Hindlimb muscle (tissue), 1 donor: ENCODE measurements at places on chromosomes 2 and 18. TPM values are rescaled to one million over a fixed set of nuclear protein-coding genes. Genes with fewer than 3 reads are reported as not detected.
A peak's percentile ranks its signal among the peaks of the same experiment; 100 is the strongest.

GRCh38 chr2:1055014-1055595, 104.5 kb downstream of the SNTG2 start:
- DNase-seq: no peak

The UGT1A1 gene
- polyA plus RNA-seq: not detected

DNA sequence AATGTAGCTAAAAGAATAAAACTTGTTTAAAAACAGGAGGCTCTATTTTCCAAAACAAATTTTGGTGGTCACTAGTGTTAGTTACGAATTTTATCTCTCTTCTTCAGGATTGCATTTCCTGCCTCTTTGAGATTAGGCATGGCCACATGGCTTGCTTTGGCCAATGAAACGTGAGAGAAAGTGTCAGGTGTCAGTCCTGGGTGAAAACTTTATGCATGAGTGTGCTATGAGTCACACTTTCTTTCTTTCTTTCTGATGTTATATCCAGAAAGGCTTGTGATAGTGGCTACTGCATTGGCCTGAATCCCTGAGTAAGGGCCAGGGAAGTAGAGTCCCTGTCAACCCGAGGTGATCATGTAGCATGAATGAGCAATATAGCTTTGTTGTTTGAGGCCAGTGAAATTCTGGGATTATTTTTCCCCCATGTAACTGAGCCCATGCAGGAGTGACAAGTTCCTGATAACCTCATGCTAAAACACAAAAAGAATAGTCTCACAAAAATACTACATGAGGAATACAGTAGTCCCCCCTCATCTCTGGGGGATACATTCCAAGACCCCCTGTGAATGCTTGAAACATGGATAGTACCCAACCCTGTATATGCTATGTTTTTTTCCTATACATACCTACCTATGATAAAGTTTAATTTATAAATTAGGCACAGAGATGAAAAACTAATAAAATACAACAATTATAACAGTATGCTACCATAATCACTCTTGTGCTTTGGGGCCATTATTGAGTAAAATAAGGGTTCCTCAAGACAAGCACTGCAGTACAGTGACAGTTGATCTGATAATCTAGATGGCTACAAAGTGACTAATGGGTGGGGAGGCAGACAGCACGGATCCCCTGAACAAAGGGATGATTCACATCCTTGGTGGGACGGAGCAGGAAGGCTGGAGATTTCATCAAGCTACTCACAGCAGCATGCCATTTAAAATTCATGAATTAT, 109.5 kb downstream of the CDC42EP3 start:
- DNase-seq: no peak

DNA sequence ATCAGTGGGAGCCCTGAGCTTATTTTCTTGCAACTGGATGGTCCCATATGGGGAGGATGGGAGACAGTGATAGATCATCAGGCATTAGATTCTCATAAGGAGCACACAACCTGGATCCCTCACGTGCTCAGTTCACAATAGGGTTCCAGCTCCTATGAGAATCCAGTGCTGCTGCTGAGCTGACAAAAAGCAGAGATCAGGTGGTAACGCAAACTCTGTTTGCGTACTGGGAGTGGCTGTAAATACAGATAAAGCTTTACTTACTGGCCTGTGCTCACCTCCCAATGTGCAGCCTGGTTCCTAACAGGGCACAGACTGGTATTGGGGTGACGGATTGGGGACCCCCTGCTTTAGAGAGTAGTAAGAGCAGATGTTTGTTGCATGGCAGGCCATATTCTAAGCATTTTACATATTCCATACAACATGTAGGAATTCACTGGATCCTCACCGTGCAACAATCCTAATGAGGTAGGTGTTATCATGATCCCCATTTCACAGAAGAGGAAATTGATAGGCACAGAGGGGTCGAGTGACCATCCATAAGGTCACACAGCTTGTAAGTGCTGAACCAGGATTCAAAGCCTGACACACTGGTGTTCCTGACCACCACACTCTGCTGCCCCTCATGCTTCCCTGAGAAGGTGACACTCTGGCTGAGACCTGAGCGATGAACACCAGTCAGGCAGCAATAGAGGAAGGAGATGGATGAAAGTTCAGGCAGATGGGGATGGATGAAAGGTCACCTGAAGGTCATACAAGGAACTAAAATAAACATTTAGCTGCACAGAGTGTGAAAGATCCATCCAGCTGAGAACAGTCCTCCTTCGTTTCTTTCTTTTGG, 15.7 kb upstream of the MAT2A start:
- DNase-seq: no peak

The CLEC4F gene
- 0.36 TPM for polyA plus RNA-seq

DNA sequence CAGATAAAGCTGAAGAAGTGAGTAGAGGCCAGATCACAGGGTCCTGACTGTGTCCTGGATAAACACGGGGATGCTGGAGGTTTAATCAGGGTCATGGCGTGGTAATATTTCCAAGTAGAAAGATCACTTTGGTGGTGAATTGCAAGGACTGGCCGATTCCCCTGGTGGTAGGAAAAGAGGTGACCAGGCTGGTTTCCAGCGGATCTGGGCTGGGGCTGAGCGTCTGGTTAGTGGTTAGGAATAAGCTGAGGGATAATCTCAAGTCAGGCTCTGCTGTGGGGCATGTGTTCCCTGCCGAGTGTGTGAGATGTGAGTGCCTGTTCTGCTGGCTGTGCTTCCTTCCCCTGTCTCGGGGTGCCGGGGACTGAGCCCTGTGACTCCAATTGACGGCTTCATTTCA, 484.0 kb downstream of the TSN start:
- no peak for DNase-seq

- no peak for DNase-seq
Measured at GRCh38 chr2:132446444-132446843, 29.8 kb downstream of the GPR39 start.

The HOXD8 gene
- polyA plus RNA-seq: 45.0 TPM

The TUBA4B gene
- polyA plus RNA-seq: 0.31 TPM

GRCh38 chr18:12460874-12461273, 53.1 kb downstream of the PRELID3A start:
- DNase-seq: no peak

- DNase-seq: no peak
Measured at GRCh38 chr2:125037135-125037653, 1012.1 kb downstream of the CNTNAP5 start.

The ACOXL gene
- 0.32 TPM for polyA plus RNA-seq

DNA sequence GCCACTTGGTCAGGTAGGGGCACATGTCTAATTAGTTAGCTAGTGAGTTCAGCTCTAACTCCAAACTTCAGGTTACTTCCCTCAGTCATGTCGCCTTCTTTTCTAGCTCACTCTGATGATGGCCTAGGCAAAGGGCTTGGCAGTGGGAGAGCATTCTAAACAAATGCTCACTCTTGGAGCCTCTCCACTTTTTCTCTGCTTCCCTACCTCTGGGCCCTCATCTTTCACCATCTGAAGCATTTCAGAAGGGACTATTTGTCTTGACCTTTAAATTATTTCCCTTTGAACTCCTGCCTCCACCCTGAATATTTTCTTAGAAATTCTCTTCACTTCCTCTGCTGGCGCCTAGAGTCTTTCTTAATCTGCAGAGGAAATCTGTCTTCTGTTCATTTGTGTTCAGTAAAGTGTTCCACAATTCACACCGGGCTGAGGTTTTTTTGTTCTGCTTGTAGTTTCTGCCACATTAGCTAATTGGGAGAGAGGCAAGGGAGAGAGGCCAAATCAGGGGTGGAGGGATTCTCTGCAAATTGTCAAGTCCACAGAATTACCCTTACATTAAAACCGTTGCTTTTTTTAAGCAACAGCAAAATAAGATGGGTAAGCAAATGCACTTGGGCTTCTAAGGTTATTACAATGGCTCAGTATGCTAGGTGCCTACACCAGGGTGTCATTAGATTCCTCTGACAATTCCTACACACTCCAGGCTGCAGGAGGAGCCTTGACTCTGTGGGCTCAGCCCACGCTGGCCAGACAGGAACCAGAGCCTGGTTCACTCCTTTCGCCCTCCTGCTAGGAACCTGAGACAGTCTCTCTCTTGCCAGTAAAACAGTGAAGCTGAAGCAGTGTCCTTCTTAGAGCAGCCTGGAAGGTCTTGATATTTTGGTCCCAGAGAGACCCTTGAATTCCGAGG, 5.5 kb downstream of the MSGN1 start:
- no peak for DNase-seq

DNA sequence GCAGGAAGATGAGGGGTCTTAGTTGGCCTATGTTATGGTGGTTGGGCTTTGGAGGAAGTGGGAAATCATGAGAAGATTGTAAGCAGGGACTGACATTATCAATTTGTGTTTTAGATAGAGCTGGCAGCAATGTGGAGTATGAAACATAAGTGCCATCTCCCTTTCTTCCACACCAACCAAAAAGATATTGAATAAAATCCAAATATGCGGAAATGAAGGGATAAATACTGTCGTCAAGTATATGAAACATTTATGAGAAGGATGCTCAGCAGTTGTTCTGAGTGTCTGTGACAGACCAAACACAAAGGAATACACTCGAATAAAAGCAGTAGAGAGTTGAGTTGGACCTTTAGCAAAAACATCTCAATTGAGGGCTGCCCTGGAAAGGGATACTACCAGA, 1090.0 kb upstream of the ZEB2 start:
- no peak for DNase-seq

GRCh38 chr2:177537636-177538035, 145.1 kb downstream of the AGPS start:
- DNase-seq: no peak

DNA sequence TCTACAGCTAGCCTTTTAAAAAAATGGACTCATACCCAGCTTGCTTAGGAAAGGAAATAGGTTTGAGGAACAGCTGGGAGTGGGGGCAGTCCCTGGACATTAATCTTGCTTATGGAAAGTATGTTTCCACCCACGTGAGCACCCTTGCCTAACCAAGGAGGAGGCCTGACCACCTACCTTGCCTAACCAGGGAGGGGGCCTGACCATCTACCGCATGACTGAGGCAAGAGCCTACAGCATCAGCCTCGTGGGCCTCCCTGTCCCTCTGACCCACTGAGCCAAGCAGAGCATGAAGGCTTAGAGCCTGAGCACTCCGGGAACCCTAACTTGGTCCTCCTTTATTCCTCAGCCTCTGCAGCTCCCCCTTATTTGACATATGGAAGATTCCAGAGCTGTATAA, 20.2 kb downstream of the PRKAG3 start:
- no peak for DNase-seq

- no peak for DNase-seq
Measured at GRCh38 chr2:14551069-14551468, 81.4 kb upstream of the LRATD1 start.

The NCKAP5 gene
- polyA plus RNA-seq: 4.7 TPM

DNA sequence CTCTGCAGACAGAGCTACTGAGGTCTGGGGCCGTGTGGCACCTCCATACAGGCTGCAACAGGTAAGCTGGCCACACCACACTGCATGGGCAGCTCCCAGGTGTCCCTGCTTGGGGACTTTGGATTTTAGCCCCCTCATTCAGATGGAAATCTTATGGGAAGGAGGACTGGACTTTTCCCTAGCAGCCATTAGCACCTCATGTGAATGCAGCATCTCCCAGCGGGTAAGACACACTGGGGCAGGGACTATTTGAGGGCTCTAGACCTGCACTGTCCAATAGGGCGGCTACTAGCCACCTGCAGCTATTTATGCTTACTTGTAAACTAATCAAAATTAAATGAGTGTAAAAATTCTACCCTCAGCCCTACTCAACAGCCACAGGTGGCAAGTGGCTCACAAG, 34.2 kb upstream of the GLI2 start:
- DNase-seq: no peak

DNA sequence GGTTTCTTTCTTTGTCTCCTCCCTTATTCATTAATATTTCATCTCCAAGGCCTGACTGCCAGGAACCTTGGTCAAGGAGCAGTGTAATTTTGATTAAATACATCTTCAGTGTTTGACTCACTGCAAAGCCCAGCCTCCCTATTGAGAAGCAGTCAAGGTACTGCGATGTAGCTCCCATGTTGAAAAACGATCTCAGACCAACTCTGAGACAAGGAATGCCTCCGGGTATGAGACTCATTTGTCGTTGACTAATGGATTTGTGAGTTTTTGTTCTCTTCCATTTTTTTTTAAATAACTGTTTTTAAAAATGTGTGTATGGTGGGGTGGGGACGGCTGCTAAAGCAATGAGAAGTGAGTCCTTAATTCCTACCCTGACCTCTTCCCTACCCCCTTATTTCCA, 361.6 kb downstream of the SOX11 start:
- DNase-seq: no peak

The KCNK3 gene
- 1.5 TPM for polyA plus RNA-seq

GRCh38 chr2:64610316-64610855, 43.3 kb downstream of the SERTAD2 start:
- no peak for DNase-seq

- DNase-seq: no peak
Measured at GRCh38 chr2:42183775-42184174, 14.6 kb downstream of the EML4 start.

The QPCT gene
- polyA plus RNA-seq: 8.4 TPM

- peak; percentile 66 for DNase-seq
Measured at GRCh38 chr2:50143822-50144575, 887.9 kb downstream of the NRXN1 start.

The DGKD gene
- polyA plus RNA-seq: 26.1 TPM

GRCh38 chr2:176582990-176583481, 313.8 kb downstream of the MTX2 start:
- DNase-seq: peak; percentile 40

GRCh38 chr2:213627835-213628460, 343.7 kb downstream of the SPAG16 start:
- DNase-seq: peak; percentile 15

The SLC19A3 gene
- 0.67 TPM for polyA plus RNA-seq

The SCYGR8 gene
- not detected for polyA plus RNA-seq

- DNase-seq: no peak
Measured at GRCh38 chr2:120283649-120284048, 31.0 kb downstream of the RALB start.

The MBP gene
- polyA plus RNA-seq: 18.5 TPM

The FBXO15 gene
- polyA plus RNA-seq: 0.57 TPM

DNA sequence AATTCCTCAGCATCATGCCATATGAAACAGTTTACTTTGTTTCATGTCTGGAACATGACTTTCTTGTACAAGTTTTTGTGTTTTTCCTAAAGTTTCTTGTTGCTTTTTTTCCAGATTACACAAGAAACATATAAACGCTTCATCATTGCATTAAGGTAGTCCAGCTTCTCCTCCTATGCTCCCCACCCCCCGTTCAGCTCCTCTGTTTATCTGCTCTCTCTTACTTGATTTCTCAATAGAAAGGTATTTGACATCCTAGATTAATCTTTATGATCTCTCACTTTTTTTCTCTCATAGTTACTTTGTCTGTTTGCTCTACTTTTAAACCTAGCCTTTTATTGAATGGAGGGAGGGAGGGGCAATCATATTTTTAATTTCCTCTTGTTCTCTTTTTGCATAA, 25.4 kb downstream of the SLC40A1 start:
- no peak for DNase-seq
